Stimulated activated CD4-positive, alpha-beta T cell treated with anti-CD3 and anti-CD28 coated beads, TNF-alpha, amount 100 ng/mL, for 24 hours (primary cell): ENCODE measurements at places on chromosomes 5 and 9.

- no peak for DNase-seq
These were observed 212.5 kb downstream of the GADD45G start for GRCh38 chr9:89817151-89817950.

GRCh38 chr5:35971186-35971877, 19.9 kb downstream of the UGT3A1 start:
- no peak for DNase-seq

GRCh38 chr5:9212605-9213004, 333.3 kb downstream of the SEMA5A start:
- DNase-seq = no peak

DNA sequence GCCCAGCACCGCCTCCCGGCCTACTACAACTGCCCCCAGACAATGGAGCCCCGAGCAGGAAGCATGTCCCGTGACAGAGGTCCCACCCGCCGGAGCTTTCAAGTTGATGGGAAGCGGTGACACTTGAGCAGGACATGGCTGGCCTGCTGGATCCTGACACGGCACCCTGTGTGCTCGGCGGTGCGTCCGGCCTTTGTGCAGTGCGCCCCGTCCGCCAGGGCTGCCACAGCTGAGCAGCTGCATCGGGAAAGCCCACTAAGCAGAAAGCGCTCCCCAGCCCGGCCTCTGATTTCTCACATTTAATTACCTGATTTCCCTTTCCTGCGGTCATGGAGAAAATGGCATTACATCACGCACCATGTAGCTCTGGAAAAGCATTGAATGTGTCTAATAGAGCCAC, 611.9 kb downstream of the IRX1 start:
- no peak for DNase-seq

DNA sequence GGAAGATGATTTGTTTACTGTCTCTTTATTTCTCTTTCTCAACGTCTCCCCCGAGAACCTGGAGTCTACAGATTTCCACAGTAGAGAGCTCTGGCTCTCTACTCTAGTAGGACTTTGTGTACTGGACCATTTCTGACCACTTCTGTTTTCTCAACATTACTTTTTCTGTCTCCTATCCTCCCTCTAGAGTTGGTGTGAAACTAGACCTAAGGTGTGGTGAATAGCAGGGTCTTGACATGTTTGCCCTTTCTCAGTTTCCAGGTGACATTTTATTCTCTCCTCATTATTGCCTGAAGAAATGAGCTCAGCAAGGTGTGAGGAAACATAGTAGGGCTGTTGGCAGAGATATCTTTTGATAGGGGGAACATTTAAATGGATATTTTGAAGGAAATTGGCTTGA, 62.1 kb upstream of the IL6ST start:
- no peak for DNase-seq

- no peak for DNase-seq
These were observed 12.2 kb downstream of the CDH18 start for GRCh38 chr5:19975795-19976194.

- no peak for DNase-seq
These were observed 421.5 kb upstream of the DAP start for GRCh38 chr5:11182441-11183080.

GRCh38 chr9:18441261-18441660, 32.7 kb upstream of the ADAMTSL1 start:
- no peak for DNase-seq

DNA sequence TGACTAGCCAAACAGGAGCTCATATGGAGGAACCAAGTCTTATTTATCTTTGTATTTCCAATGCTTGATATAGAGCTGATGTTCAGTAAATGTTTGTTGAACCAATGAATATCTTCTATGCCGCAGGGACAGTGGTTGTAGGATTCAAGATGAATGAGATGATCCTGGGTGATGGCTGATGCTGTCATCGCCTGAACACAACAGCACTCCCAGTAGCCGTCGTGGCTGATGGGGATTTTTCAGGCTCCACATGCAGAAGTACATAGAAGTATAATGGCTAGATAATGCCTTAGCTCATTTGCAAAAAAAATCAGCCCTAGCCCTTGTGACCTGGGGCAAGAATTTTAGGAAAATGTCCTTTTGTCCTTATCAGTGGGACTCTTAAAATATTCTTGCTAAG, 69.0 kb upstream of the OR13F1 start:
- no peak for DNase-seq

DNA sequence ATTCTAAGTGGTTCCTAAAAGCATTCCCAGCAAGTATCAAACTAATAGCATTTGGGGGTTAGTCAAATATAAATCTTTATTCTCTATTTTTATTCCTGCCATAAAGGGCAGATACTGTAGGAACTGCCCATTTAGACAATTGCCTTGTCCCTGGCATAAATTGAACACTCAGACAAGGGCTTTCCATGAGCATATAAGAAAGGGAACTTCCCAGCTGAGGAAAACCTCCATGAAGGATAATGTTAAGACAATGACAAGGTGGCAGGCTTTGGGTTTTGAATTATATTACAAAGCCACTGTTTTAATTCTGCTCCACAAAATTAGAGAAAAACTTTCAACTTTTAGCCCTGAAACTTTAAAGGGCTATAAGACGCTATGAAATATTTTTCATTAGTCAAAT, 81.3 kb downstream of the ST8SIA4 start:
- DNase-seq = no peak

GRCh38 chr5:111765613-111766571, 8.9 kb upstream of the NREP start:
- no peak for DNase-seq

DNA sequence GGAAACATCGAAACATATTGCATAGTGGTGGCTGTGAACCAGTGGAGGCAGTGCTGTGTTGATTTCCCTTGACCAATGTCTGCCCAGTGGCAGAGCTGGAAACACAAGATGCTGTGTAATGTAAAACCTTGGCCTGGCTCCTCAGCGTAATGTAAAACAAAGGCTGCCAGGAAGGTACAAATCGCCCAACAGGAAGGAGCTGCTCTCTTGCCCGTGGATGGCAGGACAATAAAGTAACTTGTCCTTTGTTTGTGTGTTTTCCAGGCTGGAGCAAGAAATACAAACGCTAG, 143.4 kb downstream of the PALM2AKAP2 start:
- DNase-seq = no peak

DNA sequence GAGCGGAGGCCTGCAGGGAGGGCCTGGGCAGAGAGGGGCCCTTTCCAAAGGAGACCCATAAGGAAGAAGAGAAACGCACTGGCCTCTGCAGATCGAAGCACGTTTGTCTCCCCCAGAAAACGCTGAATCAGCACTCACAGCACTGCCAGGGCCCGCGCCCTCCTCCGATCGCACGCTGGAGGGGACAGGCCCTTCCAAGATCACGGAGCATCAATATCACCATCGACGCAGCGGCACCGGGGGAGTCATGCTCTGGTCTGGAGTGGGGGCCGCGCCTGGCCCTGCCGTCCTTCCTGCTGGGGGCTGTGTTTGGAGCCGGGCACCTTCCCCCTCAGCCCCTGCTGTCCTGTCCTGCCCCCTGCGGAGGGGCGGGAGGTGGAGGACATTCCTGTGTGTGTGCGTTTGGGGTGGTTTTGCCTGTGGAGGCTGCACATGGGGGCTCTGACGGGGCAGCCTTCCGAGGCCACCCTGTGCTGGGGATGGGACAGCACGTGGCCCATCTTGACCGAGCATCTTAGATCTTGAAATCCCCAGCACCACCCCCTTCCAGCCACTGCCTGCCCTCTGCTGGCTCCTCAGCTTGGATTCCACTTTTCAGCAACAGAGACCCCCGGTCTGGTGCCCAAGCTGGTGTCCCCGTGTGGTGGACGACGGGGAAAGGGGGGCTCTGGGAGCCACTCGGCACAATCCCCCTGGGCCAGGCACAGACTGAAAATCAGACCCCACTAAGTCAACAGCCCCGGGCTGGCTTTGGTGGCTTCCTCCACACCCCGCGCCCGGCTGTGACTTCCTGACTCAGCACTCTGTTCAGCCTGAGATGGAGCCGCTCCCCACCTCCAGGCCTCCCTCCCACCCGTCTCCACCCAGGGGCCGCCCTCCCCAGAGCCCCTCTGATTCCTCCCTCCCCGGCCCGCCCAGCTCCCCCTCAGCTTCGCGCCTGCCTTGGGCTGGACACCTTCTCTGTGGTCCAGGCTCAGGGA, 8.3 kb downstream of the TMEM250 start:
- DNase-seq = no peak

GRCh38 chr5:133599044-133599443, 13.3 kb downstream of the FSTL4 start:
- DNase-seq = no peak

DNA sequence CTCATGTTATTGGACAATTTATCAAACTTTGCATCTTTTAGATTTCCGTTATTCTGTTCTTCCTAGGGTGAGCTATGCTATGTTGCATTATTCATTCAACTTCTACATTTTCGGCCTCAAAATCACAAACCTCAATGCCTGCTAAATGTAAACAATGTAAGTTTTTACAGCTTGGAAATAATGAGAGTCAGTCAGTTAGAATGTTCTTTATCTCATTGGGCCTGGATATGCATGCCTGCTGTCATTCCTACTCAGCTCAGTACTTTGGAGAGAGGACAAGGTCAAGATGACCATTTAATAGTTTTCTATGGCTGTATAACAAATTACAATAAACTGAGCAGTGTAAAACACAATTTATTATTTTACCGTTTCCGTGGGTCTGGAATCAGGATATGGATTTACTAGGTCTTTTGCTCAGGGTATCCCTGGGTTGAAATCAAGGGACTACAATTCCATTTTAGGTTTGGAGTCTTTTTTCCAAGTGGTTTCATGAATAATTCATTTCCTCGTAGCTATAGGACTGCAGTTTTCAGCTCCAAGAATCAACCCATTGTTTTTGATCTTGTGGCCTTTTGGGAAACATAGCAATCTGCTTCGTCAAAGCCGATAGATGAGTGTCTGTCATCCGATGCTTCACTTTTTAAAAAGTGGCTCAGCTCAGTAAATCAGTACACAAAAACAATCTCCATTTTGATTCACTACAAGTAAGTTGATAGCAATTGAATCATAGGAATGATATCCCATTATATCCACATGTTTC, 1143.2 kb upstream of the CDH6 start:
- DNase-seq = no peak

DNA sequence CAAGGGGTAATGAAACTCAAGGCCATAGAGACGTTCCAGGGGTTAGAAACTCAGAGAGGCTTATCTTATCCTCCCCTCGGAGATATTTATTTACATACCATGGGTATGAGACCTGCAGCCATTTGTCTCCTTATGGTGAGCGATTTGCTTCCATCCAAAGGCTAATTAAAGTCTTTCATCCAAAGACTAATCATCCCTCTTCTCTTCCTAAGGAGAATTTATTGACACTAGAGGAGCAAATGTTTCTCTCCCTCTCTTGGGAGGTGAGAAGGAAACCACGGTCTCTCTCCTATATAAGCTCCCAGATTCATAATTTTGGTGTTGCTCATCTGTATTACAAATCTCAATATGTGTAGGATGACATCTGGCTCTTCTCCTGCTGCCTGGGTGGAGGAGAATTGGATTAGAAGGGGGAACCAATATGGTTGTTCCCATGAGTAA, 31.0 kb upstream of the RPS23 start:
- no peak for DNase-seq

- no peak for DNase-seq
These were observed 2.0 kb upstream of the MAT2B start for GRCh38 chr5:163503106-163504078.

DNA sequence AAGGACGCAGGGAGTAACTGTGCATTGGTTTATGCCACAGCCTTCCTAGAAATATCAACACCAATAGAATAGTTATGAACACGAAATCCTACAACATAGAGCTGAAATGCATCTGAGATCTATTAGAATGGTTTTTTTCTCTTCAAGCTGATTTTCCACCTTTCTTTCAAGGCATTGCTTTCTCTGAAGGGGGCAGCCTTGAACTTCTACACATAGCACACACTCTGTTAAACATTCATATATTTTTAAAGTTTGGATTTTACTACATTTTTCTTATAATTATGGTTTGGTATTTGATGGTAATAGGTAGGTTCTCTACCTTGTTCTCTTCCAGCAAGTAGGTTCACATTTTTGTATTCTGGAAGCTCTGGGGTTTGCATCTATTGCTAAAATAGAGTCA, 661.8 kb downstream of the SEMA5A start:
- DNase-seq = no peak

DNA sequence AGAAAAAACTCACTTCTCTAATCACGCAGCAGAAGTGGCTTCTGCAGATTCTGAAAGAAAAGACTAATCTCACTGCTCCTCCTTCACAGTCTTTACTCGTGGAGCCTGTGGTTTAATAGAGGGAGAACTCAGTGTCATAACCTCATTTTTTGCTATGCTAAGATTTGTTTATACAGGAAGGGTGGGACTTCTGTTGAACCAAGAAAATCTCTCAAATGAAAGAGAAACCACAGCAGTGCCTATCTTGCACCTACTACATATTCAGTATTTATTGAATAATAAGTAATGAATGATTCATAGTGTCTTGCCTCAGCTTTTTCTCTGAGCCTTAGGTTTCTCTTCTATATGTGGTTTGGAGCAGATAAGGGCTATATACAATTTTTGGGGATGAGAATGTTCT, 136.1 kb upstream of the DMAC1 start:
- DNase-seq = no peak

DNA sequence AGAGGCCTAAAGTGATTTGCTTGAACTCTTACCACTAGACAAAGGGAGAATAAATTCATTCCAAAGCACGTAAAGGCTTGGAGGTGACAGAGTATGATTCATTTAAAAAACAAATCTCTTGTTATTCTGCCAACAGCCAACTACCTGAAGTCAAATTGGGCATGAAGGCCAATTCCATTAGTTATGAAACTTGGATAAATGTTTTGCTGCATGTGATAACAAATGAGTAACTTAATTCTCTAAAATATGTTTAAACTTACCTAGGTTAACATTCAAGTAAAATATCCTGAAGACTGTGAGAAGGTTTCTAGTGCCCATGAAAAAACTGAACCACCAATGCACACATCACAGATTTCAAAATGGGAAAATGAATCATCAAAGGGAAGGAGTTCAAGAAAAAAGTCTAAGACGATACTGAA, 120.1 kb upstream of the TSLP start:
- DNase-seq = no peak

DNA sequence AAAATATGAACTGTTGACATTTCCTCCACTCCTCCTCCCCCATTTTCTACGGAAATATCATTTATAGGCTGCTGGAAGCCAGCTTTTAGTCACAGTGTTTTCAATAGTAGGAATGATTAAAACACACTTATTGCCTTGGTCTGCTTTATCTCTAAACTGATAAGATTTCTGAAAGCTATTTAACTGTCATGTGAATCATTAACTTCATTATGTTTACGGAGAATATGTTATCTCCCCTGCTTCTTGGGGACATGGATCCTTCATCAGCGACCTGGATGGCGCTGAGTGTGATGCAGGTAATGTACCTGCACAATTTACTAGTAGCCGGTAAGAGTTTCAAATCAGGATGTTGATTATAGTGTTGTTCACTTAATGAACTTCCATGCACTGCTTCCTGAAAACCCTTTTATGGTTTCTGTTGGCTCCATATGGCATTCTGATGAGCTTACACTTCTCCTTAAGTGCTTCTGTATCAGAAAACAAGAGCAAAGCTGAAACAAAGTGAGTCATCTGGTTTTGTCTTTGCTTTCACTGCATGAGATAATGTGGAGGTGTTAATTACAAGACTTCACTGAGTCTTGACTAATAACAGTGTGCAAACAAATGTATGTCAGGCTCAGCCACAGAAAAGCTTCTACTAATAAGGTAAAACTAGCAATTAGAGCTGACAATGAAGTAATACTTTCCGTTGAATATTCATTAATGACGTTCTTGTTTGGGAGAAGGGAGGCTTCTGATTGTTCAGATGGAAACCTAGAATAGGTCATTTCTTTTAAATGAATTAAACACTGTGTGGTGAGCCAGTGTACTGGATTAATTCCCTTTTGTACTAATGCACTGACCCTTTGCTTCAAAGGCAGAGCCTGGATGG, 162.4 kb upstream of the ZNF608 start:
- DNase-seq = no peak

- DNase-seq = no peak
These were observed 199.3 kb downstream of the SGCD start for GRCh38 chr5:156526081-156526925.
